A172 (cell line): ENCODE measurements at places on chromosomes 16 and 17.

GRCh38 chr16:52741351-52741750 lies 194.4 kb upstream of the TOX3 start:
- DNase-seq: no peak

DNA sequence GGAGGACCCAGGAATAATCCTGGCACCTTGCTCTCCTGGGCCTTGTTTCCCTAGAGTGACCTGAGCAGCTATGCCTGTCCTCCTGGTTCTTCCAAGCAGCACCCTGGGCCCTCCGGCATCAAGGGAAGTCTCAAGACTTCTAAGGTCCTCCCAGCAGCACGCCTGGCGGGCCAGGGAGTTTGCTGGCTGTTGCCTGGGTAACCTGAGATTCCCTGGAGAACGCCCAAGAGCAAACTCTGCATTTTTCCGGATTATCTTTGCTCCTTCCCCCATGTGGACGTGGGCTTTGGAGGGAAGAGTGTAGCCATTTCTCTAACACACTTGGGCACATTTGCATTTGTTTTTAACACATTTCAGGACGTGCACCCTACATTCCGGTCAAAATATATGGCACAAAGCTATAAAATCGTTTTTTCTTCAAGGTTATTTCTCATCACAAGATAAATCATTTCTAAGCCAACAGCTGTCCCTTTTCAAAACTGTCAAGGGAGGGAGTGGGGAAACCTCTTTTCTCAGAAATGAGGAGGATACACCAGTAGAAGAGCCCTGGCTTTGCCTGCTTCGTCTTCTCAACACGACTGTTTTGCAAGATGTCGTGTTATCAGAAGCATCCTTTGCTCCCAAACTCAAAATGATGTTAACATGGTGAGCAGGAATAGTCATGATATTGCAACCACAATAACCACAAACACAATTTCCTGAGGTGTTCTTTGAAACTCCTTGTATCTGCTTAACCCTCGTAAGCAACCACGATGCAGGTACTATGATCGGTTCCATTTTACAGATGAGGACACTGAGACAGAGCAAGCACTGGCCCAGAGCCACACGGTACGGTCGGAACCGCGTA lies 116.5 kb downstream of the ADCY9 start:
- DNase-seq: peak; percentile 65

DNA sequence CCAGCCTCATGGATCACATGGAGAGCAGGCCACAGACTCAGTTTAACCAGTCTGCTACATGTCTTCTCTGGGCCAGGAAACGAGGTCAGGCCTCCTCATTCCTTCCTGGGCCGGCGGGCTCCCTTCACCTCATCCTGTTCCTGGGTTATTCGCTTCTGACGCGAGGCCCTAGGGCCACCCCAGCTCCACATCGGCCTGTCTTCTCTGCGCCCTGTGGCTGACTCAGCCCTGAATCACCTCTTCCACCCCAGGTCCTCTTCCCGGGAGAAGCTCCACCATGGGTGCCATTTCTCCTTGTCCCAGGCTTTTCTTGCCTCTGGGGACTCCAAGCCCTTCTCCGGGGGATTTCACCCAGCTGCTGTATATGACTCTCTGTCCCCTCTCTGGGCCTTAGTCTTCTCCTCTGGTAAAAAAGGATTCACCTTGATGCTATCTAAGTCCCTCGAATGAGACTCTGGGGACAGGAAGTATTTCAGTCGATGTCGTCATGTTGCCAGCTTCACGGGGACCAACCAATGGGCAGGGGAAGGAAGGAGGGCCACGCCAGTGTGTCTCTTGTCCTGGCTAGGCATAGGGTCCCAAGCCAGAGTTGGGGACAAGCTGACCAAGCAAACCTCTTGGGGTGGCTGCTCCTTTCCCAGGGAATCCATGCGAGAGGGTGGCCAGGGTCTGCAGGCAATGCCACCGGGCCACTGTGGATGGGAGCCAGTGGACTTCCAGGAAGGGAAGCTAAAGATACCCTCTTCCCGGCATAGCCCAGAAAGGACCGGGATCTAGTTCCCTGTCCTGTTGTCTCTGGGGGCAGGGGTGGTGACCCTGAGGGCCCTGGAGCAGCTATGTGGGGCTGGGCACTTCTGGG lies 58.7 kb downstream of the SOCS3 start:
- peak; percentile 50 for DNase-seq

DNA sequence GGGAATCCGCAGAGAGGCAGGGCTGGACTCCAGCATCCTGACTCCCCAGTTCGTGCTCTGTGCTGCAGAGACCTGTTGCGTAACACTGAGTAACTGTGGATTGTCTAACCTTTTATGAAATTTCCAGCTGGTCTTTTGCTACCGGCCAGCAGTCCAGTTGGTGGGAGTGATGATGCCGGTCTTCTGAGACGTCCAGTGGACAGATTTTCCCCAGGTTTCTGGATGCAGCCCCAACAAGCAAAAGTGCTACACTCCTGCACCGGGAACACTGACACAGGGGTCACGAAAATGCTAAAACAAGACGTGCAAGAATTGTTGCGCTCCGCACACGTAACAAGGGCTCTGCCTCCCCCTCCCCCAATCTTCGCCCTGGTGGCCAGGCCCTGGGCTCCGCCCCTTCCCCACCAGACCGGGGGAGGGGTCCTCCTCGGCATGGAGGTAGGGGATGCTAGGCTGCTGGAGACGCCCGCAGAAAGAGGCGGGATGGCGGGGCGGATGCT lies 701 bp upstream of the MRC2 start:
- DNase-seq: peak; percentile 64

DNA sequence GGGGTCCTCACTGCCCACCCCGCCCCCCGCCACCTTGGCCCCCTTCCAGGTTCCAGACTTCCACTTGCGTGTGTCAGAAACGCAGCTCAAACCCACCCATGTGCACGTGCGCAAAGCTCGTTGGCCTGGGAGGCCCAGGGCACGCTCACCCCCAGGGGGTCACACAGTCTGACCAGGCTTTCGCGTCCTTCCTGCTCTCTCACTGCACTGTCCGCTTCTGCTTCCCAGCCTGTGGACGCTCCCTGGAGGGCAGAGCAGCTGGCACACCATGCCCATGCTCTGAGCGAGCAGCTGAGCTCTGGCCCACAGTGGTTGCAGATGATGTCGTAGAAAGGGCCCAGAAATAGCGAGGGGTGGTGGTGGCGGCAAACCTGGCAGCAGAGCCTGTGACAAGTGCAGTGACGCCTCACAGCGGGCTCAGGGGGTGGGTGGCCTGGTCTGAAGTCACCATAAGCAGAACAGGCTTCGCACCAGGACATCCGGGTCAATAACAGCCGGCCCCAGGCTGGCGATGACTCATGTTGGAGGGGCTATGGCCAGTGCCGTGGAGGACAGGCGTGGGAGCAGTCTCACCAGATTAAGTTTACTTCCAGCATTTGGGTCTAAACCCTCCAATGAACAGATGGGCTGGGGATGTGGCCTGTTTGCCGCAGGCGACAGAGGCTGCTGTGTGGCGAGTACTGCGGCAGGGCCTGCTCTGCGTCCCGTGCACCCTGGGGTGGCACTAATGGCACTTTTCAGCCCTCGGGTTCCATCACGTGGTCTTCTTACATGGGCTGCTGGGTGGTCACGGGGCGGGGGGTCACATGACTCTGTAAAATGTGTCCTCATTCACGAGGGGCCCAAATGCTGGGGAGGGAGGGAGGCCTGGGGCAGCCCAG lies 49.0 kb downstream of the NT5M start:
- peak; percentile 63 for DNase-seq

GRCh38 chr17:17648762-17649161 lies 32.5 kb upstream of the RAI1 start:
- no peak for DNase-seq

GRCh38 chr16:29232811-29233704 lies 173.5 kb downstream of the NPIPB11 start:
- no peak for DNase-seq

DNA sequence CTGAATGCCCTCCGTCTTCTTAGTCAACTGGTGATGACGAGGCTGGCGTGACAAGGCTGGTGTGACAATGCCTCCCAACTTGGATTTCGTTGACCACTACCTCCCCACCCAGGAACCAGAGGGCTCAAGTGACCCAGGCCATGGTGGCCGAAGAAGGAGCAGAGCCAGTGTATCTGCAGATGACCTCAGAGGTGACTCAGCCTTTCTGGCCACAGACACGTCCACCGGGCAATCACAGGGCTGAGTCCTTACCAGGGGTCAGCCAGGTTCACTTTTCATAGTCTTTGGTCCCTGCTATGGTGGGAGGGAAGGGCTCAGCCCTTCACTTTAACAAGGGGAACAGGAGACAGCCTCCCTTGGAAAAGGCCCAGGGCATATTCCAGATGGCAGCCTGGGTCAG lies 116.3 kb downstream of the MAF start:
- no peak for DNase-seq

GRCh38 chr17:63356337-63356757 lies 89.8 kb downstream of the CYB561 start:
- peak; percentile 82 for DNase-seq

DNA sequence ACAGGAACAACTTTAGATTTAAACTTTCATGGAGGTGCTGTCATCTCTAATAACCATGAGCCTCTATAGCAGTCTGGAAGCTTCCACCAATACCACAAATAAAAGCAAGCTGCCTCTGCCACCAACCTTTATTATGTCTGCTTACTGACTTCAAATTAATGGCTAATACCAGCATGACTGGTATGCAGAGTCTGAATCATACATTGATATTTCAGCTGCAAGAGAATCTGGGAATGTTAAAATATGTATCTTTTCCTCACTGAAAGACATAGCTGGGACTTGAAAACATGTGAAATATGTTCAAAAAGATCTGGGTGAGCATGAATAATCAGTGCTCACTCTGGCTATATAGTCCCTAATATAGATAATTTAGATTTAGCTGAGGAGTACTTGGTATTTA lies 488.6 kb downstream of the CDH8 start:
- no peak for DNase-seq

DNA sequence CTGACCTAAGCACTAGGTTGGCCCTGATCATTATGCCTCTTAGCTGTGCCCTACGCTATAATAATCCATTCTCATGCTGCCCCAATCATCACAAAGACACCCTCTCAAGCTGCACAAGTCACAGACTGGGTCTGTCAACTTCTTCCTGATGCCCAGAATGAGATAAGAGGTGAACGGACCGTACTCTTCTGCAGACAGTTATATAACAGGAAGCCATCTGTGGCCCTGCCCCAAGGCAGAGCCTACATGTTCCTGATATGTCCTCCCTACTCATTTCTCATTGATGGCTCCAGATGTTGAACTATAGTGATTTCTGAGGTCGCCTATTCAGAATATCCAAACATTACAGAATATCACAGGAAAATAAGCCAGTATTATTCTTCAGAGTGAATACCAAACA lies 471.6 kb upstream of the ERCC4 start:
- no peak for DNase-seq

- no peak for DNase-seq
Observed at GRCh38 chr16:47886631-47887415, 269.0 kb downstream of the ABCC12 start.

DNA sequence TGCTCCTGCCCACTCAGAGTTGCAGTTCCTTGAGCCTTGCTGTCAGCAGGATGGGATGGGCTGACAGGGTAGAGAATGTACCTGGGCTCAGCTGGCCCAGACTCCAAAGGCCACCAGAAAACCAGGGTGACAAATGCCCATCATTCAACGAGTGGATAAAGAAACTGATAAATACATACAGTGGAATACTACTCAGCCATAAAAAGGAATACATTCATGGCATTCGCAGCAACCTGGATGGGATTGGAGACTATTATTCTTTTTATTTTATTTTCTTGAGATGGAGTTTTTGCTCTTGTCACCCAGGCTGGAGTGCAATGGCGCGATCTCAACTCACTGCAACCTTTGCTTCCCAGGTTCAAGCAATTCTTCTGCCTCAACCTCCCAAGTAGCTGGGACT lies 19.9 kb downstream of the SGSM2 start:
- no peak for DNase-seq

GRCh38 chr16:86952769-86953168 lies 364.4 kb downstream of the C16orf95 start:
- DNase-seq: peak; percentile 89

DNA sequence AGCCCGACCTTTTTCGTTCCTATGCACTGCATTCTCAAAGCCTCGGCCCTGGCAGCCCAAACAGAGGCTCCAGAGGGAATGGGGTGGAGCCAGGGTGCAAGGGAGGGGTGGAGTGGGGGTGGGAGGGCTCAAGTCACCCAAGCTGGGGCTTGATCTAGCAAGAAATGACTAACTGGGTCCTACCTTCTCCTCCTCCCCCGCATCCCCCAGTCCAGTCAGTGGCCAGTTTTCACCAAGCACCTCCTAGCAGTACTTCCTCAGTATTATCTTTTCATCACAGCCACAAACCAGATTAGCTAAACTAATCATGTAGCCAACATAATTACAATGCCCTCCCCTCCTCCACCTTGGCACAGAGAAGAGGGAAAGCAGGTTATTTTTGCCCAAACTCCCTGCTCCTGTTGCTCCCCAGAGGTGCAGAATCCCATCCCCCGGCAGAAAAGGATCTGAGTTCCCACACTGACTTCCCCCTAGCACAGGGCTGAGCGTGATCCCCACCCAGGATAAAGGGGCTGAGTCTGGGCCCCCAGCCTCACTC lies 2.2 kb downstream of the JUP start:
- peak; percentile 77 for DNase-seq

DNA sequence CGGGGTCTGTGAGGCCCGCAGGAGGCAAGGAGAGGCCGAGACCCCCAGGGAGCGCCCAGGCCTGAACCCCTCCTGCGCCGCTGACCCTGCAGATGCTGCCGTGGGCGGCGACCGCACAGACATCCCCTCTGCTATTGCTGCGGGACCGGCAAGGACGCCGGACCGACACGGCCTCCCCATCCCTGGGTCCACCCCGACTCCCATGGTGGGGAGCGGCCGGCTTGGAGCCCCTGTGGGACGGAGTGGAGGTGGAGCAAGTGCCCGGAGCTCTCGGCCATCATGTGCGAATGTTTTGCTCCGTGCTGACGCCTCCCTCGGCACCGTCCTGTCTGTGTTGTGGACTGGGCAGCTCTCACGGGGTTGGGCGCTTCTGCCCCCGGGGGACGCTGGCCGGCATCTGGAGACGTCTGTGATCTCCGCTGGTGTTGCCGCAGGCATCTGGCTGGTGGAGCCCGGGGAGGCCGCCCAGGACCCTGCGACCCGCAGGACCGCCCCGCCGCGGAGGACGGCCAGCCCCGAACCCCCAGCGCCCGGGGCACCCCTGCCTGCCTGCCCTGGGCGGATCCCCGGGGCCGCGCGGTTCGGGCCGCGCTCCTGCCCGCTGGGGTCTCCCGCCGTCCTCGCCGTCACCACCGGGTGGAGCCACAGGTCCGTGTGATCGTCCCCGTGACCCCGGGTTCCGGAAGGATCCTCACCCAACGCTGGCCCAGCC lies 12.8 kb upstream of the GNG13 start:
- no peak for DNase-seq

GRCh38 chr16:49889725-49890397 lies 33.9 kb upstream of the ZNF423 start:
- DNase-seq: no peak

GRCh38 chr17:27381007-27381501 lies 75.2 kb upstream of the KSR1 start:
- DNase-seq: peak; percentile 22

- peak; percentile 82 for DNase-seq
Observed at GRCh38 chr16:740764-741505, at the start of gene CIAO3. Gene CIAO3 (minus strand): TSS chr16:740997. CDS start chr16:740985, 12 bp downstream.

GRCh38 chr17:9269350-9270035 lies 248.2 kb downstream of the NTN1 start:
- no peak for DNase-seq
